Naive thymus-derived CD4-positive, alpha-beta T cell (primary cell): ENCODE measurements at places on chromosomes 5 and 9. TPM values are rescaled to one million over a fixed set of nuclear protein-coding genes. Genes with fewer than 3 reads are reported as not detected.

- no peaks in the 10 kb centered on the region for H3K36me3 ChIP-seq
- H3K27me3 ChIP-seq, result no peaks in the 10 kb centered on the region
- H3K27ac ChIP-seq, result no peak overlapping the region
- DNase-seq, result no peak
- no peak overlapping the region for H3K4me3 ChIP-seq
Measured at GRCh38 chr9:79639354-79639753, 67.6 kb downstream of the TLE4 start.

- H3K4me3 ChIP-seq, result no peak overlapping the region
- no peak overlapping the region for H3K27ac ChIP-seq
- DNase-seq, result no peak
- no peaks in the 10 kb centered on the region for H3K27me3 ChIP-seq
Measured at GRCh38 chr5:95941756-95942155, 19.9 kb downstream of the ELL2 start.

DNA sequence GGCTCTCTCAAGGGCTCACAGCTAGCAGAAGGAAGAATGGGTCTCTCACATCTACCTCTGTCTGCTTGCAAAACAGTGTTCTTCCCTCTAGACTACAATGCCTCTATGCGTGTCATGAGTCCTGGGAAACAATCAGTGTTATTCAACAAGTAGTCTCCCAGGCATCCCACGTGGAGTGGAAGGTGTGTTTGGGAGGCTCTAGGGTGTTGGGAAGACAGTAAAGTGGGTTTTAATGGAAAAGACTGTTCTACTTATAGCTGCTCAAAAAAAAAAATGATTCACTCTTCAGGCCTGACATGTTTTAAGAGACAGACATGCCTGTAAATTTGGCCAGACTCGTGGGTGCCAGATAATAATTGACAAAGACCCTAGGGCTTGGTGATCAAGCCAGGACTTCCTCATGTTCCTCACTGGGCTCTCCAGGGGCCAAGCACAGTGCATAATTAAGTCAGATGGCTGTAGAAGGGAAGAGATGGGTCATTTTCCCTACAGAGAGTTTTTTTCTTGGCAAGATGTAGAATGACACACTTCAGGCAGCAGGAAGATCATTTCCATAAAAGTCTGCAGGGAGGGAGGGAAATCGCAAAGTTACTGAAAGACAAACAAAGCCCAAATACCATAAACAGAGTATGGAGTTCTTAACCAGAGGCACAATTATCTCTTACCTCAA lies 246.4 kb downstream of the ACTL7B start:
- H3K4me1 ChIP-seq, result no peaks in the 10 kb centered on the region
- no peak overlapping the region for H3K4me3 ChIP-seq

DNA sequence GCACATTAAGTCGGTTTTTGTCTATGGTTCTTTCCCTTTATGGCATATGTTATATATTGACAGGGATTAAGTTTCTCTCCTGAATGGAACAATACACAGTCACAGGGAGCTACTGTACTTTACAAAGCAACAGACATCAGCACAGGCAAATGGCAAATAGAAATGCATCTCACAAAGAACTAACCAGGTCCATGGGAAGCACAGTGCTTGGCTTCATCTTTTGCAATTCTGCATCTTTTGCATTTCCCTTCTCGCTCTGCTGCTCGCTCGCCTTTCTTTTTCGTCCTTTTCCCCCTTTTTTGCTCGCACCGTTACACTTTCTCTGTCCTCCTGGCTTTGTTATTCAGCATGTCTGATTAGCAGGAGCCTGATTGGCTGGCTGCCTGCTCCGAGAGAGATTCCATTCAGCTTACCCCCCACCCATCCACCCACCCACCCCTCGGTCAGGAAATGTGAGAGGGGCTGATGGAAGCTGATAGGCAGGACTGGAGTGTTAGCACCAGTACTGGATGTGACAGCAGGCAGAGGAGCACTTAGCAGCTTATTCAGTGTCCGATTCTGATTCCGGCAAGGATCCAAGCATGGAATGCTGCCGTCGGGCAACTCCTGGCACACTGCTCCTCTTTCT lies at the start of gene ADAMTSL1:
ADAMTSL1 (plus strand) TSS at position 502 of the 628 bp plus-strand sequence; CDS start at position 582, 80 bp downstream.
- no peaks in the 10 kb centered on the region for H3K4me1 ChIP-seq
- H3K36me3 ChIP-seq, result no peaks in the 10 kb centered on the region
- H3K4me3 ChIP-seq, result no peak within 1 kb of the TSS
- DNase-seq, result no peak
- no peaks in the 10 kb centered on the region for H3K27me3 ChIP-seq

DNA sequence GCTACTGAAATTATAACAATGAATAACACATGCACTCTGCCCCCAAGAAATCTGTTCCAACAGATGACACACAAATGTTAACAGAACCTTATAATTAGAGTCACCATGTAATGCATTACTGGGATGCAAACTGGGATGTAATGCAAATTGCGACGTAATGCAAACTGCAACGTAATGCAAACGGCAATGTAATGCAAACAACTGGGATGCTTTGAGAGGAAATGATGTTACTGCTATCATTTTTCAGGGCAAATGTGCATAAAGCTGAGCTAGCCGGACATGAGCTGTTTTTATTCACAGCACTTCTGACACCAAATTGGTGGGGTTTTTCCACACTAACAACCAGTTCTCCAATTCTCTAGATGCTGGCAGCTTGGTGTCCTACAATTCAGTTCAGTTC lies 117.2 kb downstream of the ADAMTS16 start:
- no peaks in the 10 kb centered on the region for H3K4me1 ChIP-seq
- H3K27ac ChIP-seq, result no peak overlapping the region
- H3K27me3 ChIP-seq, result no peaks in the 10 kb centered on the region
- no peak overlapping the region for H3K4me3 ChIP-seq

DNA sequence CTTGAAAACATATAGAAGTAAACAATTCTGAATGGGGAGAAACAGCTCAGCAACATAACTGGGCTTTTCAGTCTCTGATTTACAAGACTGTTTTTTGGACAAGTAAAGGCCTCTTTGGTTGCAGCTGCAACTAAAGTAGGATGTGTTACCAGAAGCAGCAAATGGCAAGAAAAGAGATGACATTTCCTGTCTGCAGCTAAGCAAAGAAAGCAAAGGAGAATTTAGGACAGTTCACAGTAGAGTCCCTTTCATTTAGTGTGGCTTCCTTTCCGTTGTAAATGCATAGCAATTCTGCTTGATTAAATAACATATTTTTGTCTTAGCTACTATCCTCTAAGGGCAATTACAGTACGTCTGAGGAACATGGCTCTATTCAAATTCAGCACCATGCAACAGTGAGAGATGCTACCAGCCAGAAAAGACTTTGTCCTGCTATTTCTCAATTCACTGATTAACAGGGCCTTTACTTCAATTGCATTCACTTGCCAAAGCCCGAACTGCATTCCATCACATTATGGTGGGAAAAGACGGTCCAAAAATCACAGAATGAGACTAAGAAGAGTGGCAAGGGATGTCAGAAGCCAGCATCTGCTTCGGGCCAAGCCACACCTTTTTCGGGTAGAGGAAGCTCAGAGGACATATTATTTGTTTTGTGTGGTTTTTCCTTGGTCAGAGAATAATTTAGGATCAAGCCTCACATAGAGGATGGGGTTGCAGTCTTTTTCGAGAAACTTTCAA lies 107.7 kb downstream of the SEMA6A start:
- DNase-seq, result no peak
- no peaks in the 10 kb centered on the region for H3K4me1 ChIP-seq
- H3K4me3 ChIP-seq, result no peak overlapping the region
- no peaks in the 10 kb centered on the region for H3K27me3 ChIP-seq
- H3K27ac ChIP-seq, result no peak overlapping the region

DNA sequence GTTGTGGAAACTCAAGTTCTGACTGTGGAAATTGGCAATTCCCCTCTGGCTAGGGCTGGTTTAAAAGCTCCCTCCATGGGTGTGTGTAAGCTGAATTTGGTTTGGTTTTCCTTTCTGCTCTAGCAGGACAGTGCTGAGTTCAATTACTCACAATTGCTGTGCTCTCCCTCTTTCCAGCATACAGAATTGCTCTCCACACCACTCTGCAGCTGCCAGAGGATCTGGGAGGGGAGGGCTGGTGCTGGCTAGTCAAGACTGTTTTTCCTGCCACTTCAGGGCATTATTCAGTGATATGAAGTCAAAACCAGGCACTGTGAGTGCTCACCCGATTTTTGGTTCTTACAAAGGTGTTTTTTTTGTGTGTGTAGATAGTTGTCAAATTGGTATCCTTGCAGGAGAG lies 336.9 kb upstream of the SLC24A2 start:
- no peak overlapping the region for H3K4me3 ChIP-seq
- H3K4me1 ChIP-seq, result no peaks in the 10 kb centered on the region
- DNase-seq, result no peak
- no peak overlapping the region for H3K27ac ChIP-seq

- no peaks in the 10 kb centered on the region for H3K4me1 ChIP-seq
- no peak for DNase-seq
- H3K36me3 ChIP-seq, result no peaks in the 10 kb centered on the region
- no peak overlapping the region for H3K4me3 ChIP-seq
- no peak overlapping the region for H3K27ac ChIP-seq
- no peaks in the 10 kb centered on the region for H3K27me3 ChIP-seq
Measured at GRCh38 chr5:178993955-178994579, 1.1 kb downstream of the GRM6 start.

DNA sequence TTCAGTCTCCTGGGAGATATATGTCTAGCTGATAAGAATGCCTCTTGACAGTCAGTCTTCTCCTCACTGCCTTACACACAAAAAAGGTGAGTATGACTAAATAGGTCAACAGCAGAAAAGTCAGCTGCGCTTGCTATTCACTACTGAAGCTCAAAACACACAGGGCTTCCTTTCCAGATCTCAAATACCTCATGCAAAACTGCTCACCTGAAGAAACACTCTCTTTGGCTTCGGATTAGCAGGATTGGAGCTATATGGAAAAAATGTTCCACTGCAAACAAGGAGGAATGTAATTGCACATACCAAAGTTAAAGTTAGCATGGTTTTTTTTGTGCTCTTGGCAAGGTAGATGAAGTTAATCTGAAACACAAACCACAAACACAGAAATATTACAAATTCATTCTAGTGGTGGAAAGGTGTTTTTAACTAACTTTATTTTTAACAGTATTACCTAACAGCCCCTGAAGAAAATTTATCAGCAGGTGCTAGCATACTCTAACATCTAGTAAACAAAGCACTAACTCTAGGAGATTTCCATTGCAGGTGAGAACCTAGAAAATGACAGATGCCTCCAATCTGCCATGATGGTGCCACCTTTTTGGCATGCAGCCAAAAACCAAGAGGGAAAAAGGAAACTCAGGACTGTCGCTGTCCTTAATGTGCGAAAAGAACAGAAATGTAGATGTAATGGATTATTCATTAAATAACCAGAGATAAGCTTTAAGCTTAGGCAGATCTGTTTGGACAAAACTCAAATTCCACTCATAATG lies 31.8 kb downstream of the ERMP1 start:
- no peaks in the 10 kb centered on the region for H3K4me1 ChIP-seq
- H3K4me3 ChIP-seq, result no peak overlapping the region
- H3K36me3 ChIP-seq, result no peaks in the 10 kb centered on the region
- H3K27me3 ChIP-seq, result no peaks in the 10 kb centered on the region
- no peak for DNase-seq

DNA sequence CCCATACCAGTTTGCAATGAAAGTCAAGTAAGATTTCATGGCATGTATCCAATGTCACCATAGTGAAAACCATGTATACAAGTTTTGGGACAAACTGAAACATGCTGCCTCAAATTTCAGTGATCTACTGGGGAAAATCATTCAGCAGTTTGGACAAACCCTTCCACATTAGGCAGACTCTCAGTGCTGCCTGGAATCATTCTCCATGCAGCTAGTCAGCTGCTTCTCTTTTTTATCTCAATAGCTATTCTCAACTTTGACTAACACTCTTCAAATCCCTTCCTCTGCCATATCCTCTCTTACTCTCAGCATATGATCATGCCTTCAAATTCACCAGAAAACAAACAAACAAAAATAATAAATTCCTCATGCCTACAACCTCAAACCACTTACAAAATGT lies 323.3 kb downstream of the MAN2A1 start:
- no peak overlapping the region for H3K27ac ChIP-seq
- no peaks in the 10 kb centered on the region for H3K4me1 ChIP-seq
- no peaks in the 10 kb centered on the region for H3K27me3 ChIP-seq
- H3K4me3 ChIP-seq, result no peak overlapping the region
- no peaks in the 10 kb centered on the region for H3K36me3 ChIP-seq

- H3K27ac ChIP-seq, result no peak overlapping the region
- DNase-seq, result no peak
- H3K4me1 ChIP-seq, result no peaks in the 10 kb centered on the region
- H3K27me3 ChIP-seq, result no peaks in the 10 kb centered on the region
- H3K4me3 ChIP-seq, result no peak overlapping the region
Measured at GRCh38 chr9:80435591-80435990, 863.8 kb downstream of the TLE4 start.

DNA sequence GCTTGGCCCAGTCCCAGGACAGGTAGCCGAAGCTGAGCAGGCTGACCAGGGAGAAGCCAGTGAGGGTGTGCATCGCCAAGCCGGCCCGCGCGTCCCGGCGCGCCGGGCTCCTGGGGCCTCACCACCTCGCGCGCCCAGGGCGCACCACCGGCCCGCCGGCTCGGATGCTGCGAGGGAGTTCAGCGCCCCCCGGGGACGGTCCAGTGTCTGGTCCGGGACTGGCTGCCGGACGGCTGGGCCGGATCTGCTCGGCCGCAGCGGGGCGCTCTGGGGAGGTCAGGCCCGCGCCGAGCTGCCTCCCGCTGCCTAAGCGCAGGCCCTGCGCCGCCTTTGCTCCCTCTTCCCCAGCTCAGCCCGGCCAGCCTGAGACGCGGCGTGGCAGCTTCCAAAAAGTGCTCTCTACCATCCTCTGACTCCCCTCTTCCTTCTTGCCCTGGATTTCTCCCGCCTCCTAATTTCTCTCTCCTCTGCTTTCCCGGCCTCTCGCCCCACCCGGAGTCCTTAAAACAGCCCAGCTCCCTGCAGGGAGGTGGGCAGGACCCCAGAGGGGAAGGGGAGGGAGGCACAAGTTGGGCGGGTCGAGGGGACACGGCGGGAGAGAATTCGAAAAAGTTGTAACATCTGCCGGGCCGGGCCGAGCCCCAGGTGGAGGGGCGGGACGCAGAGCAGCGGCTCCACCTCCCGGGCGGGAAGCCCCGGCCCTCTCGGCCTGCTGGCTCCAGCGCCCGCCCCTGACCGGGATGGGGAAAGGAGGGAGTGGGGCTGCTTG lies at the start of gene ARSI:
ARSI (minus strand) TSS at position 605 of the 769 bp plus-strand sequence; CDS start at position 73, 532 bp downstream.
- no peaks in the 10 kb centered on the region for H3K36me3 ChIP-seq
- no peak for DNase-seq
- H3K4me1 ChIP-seq, result no peaks in the 10 kb centered on the region
- no peaks in the 10 kb centered on the region for H3K27me3 ChIP-seq
- no peak within 1 kb of the TSS for H3K4me3 ChIP-seq
- no peak within 1 kb of the TSS for H3K27ac ChIP-seq

- DNase-seq, result no peak
- no peaks in the 10 kb centered on the region for H3K36me3 ChIP-seq
- H3K4me1 ChIP-seq, result no peaks in the 10 kb centered on the region
- H3K27me3 ChIP-seq, result no peaks in the 10 kb centered on the region
- H3K4me3 ChIP-seq, result no peak overlapping the region
Measured at GRCh38 chr5:117165068-117165467, 590.4 kb upstream of the SEMA6A start.

PRRT1B gene
- not detected for polyA plus RNA-seq

COL15A1 gene
- polyA plus RNA-seq, result not detected

GPX3 gene
- 1.2 TPM for polyA plus RNA-seq
